Type B pancreatic cell (in vitro differentiated cells): ENCODE measurements at places on chromosomes 3 and 15.

GRCh38 chr15:80637747-80638146, 57.4 kb upstream of the ABHD17C start:
- no peak for DNase-seq

- DNase-seq, result no peak
Observed at GRCh38 chr3:53824795-53825194, 21.4 kb downstream of the CHDH start.

DNA sequence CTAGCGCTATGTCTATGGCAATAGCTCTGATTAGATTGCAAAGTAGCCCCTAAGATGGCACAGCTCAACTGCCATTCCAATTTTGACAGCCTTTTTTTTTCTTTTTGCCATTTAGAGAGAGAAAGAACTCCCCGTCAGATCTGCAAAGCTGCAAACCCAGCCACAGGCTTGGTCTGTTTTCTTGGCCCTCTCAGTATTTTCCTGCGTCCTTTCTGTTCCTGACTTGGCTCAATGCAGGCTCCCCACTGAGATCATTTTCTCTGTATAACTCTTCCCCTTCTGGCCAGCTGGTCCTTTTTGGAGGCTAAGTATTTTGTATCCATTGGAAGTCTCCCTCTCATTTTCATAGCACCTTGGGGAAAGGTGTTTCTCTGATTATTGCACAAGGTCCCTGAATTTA, 386.7 kb downstream of the UNC13C start:
- DNase-seq, result no peak

GRCh38 chr3:98728672-98729071, 34.5 kb upstream of the ST3GAL6 start:
- no peak for DNase-seq

GRCh38 chr3:64642327-64643151, 45.3 kb downstream of the ADAMTS9 start:
- no peak for DNase-seq

DNA sequence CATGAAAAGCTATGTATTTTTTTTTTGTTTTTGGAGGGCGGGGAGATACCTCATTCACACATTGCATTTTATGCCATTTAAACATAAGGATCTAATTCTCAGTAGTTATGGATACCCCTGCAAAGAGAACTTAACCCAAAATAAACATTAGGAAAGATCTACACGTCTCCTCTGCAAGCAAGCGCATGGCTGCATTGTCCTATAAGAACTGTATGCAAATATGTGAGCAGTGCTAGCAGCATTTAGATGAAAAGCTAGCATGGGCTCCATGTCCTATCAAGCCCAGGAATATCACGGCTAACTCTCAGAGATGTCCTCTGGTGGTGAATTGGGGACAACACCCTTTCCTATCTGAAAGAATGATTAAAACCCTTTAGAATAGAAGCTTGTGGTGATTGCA, 292.8 kb downstream of the MEX3B start:
- DNase-seq, result no peak

DNA sequence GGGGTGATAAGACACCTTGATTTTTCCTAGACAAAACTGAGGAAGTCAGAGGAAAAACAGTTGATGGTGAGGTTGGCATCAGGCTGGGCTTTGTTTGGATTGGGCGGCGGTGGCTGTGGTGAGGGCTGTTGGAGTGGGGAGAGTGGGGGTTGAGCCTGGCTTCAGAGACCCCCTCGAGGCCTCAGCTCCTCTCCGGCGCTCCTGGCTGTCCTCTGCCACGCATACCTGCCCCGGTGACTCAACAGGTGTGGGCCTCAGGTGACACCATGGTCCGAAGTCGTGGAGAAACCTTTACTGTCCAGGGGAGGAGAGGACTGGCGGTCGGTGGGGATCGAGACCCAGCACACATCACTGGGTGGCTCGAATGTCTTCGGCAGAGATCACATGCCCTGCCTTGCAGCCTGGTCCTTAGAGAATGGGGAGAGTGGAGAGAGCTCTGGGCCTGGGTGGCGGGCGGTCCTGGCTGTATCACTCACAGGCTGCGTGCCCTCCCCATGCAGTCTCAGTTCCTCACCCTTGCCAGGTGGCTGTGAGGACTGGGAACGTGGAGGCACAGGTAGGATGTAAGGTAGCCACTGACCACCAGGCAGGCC, 2.6 kb downstream of the APBA2 start:
- no peak for DNase-seq
